ENCODE measurements at places on chromosomes 4 and X. TPM values are rescaled to one million over a fixed set of nuclear protein-coding genes. Genes with fewer than 3 reads are reported as not detected.
A peak's percentile ranks its signal among the peaks of the same experiment; 100 is the strongest.

GRCh38 chrX:37872303-37872655 lies 24.9 kb upstream of the DYNLT3 start:
- no peaks in the 10 kb centered on the region for H3K36me3 ChIP-seq
- no peaks in the 10 kb centered on the region for H3K4me1 ChIP-seq
- no peak overlapping the region for H3K4me3 ChIP-seq
- no peak for DNase-seq
- no peaks in the 10 kb centered on the region for H3K27me3 ChIP-seq

GRCh38 chr4:122577808-122578781 lies 42.8 kb downstream of the IL21 start:
- H3K36me3 ChIP-seq = no peaks in the 10 kb centered on the region
- no peak overlapping the region for H3K27ac ChIP-seq
- DNase-seq = peak; percentile 41
- no peaks in the 10 kb centered on the region for H3K4me1 ChIP-seq

GRCh38 chr4:164695650-164696049 lies 58.3 kb upstream of the SMIM31 start:
- no peak overlapping the region for H3K4me3 ChIP-seq
- no peak for DNase-seq
- H3K36me3 ChIP-seq = no peaks in the 10 kb centered on the region
- no peak overlapping the region for H3K27ac ChIP-seq

- peak; percentile 13 for DNase-seq
- H3K36me3 ChIP-seq = peaks cover 8% of the 10 kb centered on the region
- H3K4me3 ChIP-seq = no peak overlapping the region
- H3K27ac ChIP-seq = no peak overlapping the region
- peaks cover 54% of the 10 kb centered on the region for H3K4me1 ChIP-seq
Measured at GRCh38 chr4:139297001-139297410, 4.3 kb upstream of the NAA15 start.

DNA sequence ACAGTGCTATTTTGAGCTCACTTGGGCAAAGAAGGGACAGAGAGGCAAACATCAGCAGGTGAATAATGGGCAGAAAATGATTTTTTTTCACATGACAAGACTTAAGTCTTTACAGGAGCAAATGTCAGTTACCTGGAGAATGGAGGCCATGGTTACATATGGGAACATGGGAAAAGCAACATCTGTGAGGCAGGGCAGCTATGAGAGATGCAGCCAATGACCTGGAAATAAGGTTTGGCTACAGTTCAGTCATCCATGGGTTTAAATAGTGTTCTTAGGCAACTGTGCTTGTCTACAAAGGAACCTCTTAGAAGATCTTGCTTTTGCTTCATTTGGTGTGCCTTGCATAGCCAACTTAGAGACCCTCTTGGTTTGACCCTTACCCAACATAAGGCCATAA lies 490.2 kb upstream of the LCORL start:
- H3K36me3 ChIP-seq = no peaks in the 10 kb centered on the region
- no peaks in the 10 kb centered on the region for H3K27me3 ChIP-seq
- H3K4me3 ChIP-seq = no peak overlapping the region

DNA sequence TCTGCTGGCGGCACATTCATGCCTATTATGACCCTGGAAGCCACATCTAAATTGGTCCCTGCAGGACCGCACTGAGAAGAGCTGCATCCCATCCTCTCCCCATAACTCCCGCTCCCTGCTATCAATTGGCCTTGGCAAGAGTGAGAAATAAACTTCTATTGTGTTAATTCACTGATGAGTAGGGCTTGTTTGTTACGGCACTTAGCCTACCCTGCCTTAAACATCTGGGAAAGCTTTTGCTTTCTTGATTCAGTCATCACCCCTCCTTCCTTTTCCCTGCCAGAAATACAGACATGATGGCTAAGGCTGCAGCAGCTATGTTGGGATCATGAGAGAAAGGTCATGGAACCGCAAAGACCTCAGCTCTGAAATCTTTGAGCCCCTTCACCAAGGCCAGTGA lies 36.5 kb downstream of the SUPT20HL2 start:
- DNase-seq = no peak
- H3K27ac ChIP-seq = no peak overlapping the region
- no peaks in the 10 kb centered on the region for H3K4me1 ChIP-seq
- H3K36me3 ChIP-seq = no peaks in the 10 kb centered on the region

- peak; percentile 11 for DNase-seq
- H3K4me1 ChIP-seq = peaks cover 12% of the 10 kb centered on the region
- H3K36me3 ChIP-seq = no peaks in the 10 kb centered on the region
- H3K4me3 ChIP-seq = peak overlapping the region; percentile 55
- peaks cover 33% of the 10 kb centered on the region for H3K27me3 ChIP-seq
Measured at GRCh38 chr4:122827879-122828601, 1.4 kb downstream of the FGF2 start.

DNA sequence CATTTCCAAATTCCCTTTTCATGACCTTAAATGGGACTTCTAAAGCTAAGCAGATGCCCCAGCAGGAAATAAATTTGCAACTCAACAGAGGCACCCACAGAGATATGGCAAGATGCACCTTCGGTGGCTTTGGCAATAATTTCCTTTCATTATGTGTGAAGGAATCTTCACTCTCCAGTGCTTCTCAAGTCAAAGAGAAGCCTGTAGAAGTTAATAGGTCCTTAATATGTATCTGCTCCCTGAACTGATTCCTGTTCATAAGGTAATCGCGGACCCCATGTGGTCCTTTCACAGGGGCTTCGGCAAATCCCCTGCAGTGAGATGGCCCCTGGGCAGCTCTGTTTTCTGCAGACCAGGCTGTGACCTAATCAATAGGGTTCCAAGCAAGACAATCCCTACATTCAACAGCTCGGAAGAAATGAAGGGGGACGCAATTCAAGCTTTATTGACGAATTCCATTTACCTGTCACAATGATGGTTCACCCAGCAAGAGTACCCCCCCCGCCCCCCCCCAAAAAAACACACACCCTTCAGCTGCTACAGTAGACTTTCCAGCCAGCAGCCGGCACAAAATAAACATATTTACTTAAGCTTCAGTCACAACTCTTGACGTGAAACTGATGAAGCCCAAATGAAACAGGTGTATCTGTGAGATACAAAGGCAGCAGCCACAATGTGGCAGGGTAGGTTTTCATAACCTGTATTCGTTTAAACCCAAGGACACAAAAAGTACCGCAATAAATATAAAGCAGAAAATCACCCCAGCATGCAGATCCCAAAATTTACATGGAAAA lies 35.3 kb downstream of the FAT1 start:
- peaks cover 18% of the 10 kb centered on the region for H3K36me3 ChIP-seq
- peak; percentile 53 for DNase-seq
- peaks cover 80% of the 10 kb centered on the region for H3K4me1 ChIP-seq
- H3K27ac ChIP-seq = peak overlapping the region; percentile 89

GRCh38 chrX:37781814-37782213 lies 2.0 kb downstream of the CYBB start:
- no peak overlapping the region for H3K4me3 ChIP-seq
- H3K36me3 ChIP-seq = no peaks in the 10 kb centered on the region
- H3K4me1 ChIP-seq = no peaks in the 10 kb centered on the region

DNA sequence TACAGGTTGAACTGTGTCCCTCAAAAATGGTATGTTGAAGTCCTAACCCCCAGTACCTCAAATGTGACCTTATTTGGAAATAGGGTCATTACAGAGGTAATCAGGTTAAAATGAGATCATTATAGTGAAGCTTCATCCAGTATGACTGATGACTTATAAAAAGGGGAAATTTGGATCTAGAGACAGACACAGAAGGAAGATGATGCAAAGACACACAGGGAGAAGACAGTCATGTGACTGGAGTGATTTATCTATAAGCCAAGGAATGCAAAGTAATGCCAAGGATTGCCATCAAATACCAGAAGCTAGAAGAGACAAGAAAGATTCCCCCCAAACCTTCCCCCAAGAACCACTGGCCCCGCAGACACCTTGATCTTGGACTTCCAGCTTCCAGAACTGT lies 155.2 kb downstream of the RBMX2 start:
- no peak overlapping the region for H3K27ac ChIP-seq
- H3K4me3 ChIP-seq = no peak overlapping the region
- no peaks in the 10 kb centered on the region for H3K4me1 ChIP-seq
- H3K27me3 ChIP-seq = no peaks in the 10 kb centered on the region
- H3K36me3 ChIP-seq = no peaks in the 10 kb centered on the region

- no peak overlapping the region for H3K4me3 ChIP-seq
- DNase-seq = no peak
- H3K27ac ChIP-seq = no peak overlapping the region
- no peaks in the 10 kb centered on the region for H3K27me3 ChIP-seq
- H3K36me3 ChIP-seq = no peaks in the 10 kb centered on the region
Measured at GRCh38 chr4:1193206-1194009, 21.0 kb upstream of the SPON2 start.

DNA sequence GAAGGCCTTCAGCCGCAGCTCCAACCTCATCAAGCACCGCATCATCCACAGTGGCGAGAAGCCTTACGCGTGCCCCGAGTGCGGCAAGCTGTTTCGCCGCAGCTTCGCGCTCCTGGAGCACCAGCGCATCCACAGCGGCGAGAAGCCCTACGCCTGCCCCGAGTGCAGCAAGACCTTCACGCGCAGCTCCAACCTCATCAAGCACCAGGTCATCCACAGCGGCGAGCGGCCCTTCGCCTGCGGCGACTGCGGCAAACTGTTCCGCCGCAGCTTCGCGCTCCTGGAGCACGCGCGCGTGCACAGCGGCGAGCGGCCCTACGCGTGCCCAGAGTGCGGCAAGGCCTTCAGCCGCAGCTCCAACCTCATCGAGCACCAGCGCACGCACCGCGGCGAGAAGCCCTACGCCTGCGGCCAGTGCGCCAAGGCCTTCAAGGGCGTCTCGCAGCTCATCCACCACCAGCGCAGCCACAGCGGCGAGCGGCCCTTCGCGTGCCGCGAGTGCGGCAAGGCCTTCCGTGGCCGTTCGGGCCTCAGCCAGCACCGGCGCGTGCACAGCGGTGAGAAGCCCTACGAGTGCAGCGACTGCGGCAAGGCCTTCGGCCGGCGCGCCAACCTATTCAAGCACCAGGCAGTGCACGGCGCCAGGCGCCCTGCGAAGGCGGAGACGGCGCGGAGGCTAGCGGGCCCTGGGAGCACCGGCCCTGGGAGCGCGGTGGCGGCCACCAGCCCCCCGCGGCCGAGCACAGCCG lies 9.8 kb downstream of the ZFP92 start:
- no peaks in the 10 kb centered on the region for H3K4me1 ChIP-seq
- no peak overlapping the region for H3K4me3 ChIP-seq
- no peaks in the 10 kb centered on the region for H3K36me3 ChIP-seq
- no peak overlapping the region for H3K27ac ChIP-seq
- H3K27me3 ChIP-seq = peaks cover 41% of the 10 kb centered on the region

DNA sequence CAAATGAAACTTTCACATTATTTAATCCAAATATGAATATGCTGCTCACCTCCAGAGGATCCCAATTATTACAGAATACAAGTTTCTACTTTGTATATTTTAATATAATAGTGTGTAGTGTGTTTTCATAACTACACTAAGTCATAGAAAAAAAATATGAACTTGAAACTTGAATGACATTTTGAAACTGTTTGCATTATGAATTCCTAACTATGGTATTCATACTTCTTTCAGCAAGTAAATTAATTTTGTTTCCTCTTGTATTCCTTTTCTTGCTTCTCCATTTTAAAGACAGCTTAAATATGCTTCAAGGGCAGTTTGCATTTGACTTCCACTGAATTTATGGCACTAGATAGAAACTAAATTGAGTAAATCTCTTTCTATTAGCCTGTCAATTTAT lies 177.1 kb downstream of the BMPR1B start:
- H3K4me3 ChIP-seq = no peak overlapping the region
- DNase-seq = no peak
- H3K4me1 ChIP-seq = no peaks in the 10 kb centered on the region
- no peaks in the 10 kb centered on the region for H3K27me3 ChIP-seq
- no peaks in the 10 kb centered on the region for H3K36me3 ChIP-seq
- H3K27ac ChIP-seq = no peak overlapping the region

DNA sequence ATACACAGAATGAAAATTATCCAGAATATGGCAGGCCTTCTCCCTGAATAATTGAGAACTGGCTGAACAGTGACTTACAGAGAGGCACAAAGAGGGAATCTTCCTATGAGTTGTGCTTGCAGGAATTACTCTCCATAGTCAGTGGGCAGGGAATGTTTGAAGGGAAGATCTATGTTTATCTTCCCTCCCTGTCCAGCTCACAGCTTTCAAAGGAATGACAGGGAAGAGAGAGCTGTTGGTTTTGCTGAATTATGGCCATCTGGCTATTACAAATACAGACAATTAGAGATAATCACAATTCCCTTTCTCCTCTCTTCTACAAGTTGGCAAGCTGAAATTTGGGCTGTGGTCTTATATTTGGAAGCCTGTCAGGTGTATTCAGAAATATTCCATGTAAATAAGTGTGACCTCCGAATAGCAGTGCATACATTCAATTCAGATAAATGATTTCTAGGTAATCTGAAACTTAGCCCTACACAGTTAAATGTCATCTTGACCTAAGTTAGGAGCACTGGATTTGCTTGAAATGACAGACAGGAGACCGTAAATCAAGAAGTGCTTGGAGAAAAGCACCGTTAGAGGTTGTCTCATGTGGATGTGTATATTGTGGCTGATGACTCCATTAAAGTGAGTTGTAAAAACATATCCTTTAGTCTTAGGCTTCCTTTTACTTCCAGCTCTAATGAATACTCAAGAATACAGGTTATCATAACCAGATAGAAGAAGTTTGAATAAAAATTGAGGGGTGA lies 136.8 kb downstream of the C4orf33 start:
- no peaks in the 10 kb centered on the region for H3K27me3 ChIP-seq
- H3K27ac ChIP-seq = no peak overlapping the region
- no peaks in the 10 kb centered on the region for H3K4me1 ChIP-seq
- no peak overlapping the region for H3K4me3 ChIP-seq
- H3K36me3 ChIP-seq = no peaks in the 10 kb centered on the region

- no peak overlapping the region for H3K4me3 ChIP-seq
- no peaks in the 10 kb centered on the region for H3K4me1 ChIP-seq
- no peak for DNase-seq
- peaks cover 20% of the 10 kb centered on the region for H3K36me3 ChIP-seq
- no peak overlapping the region for H3K27ac ChIP-seq
- no peaks in the 10 kb centered on the region for H3K27me3 ChIP-seq
Measured at GRCh38 chrX:53547668-53548067, 113.5 kb upstream of the HSD17B10 start.

DNA sequence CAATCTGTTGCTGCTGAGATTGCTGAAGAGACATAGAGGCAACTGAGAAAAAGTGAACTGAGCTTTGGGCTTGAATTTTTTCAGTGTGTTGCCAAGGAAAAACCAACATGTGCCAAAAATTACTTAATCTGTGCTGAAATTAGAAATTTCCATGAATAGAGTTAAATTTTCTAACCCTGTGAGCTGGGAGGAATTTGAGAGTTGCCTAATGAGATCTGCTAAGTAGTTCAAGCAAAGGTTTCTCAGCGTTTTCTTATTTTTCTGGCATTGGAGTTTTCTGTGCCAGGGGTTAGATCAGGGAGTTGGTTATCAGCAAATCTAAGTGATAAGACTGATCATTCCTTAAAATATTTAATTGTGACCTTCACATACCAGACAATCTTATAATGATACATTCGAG lies 457.5 kb upstream of the GNPDA2 start:
- no peaks in the 10 kb centered on the region for H3K27me3 ChIP-seq
- H3K27ac ChIP-seq = no peak overlapping the region
- H3K4me1 ChIP-seq = no peaks in the 10 kb centered on the region

GRCh38 chrX:47482512-47483305 lies at the start of gene ZNF41:
TSS of gene ZNF41 (minus strand) at chrX:47483222. CDS start at chrX:47467481, 15,741 bp downstream.
- H3K36me3 ChIP-seq = no peaks in the 10 kb centered on the region
- peak; percentile 62 for DNase-seq
- H3K27ac ChIP-seq = peak within 1 kb of the TSS; percentile 89
- H3K4me3 ChIP-seq = peak within 1 kb of the TSS; percentile 76
- H3K4me1 ChIP-seq = no peaks in the 10 kb centered on the region

Gene CXCR3
- total RNA-seq = 0.17 TPM

Gene WWC2
- 40.0 TPM for total RNA-seq

Gene GABRQ
- total RNA-seq = not detected

Gene HS3ST1
- not detected for total RNA-seq

Gene SPP1
- 788 TPM for total RNA-seq

Gene PPP1R3F
- total RNA-seq = 0.84 TPM

Gene RNF212
- not detected for total RNA-seq

Gene GAGE13
- not detected for total RNA-seq

Gene EREG
- total RNA-seq = 0.13 TPM
